Amniotic stem cell (primary cell): ENCODE measurements at places on chromosomes 2 and 18.

DNA sequence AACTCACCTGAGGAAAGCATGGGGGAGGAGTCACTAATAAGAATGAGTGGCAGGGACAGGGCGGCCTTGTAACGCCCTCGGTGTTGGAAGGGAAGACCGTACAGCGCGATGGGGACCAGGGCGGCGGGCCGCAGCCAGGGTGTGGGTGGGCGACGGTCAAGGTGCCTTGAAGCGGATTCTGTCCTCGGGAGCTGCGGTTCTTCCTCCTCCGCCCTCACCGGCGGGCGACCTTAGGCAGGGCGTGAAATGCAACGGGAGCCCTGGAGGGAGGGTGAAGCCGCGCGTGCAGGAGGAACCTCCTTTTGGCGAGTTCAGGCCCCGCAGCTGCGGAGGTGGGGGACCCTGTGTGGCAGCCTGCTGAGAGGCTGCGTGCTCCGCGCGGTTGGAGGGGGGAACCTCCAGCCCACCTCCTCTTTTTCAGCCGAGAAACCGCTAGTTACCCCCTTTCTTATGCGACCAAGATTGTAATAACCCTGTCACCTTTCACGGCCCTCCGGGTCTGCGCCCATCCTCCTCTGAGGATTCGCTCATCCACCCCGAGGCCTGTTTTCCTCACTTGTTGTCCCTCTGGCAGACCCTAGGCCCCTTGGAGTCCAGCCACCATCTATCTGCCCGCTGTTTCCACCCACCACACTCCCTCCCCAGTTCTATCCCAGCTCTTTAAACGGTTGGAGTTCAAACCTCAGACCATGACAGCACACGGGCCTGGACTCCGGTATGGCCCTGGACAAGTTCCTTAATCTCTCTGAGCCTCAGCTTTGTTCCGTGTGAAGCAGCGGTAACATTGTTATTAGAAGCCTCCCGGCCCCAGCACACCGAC lies 823 bp upstream of the RNU2-63P start:
- no peak for DNase-seq

DNA sequence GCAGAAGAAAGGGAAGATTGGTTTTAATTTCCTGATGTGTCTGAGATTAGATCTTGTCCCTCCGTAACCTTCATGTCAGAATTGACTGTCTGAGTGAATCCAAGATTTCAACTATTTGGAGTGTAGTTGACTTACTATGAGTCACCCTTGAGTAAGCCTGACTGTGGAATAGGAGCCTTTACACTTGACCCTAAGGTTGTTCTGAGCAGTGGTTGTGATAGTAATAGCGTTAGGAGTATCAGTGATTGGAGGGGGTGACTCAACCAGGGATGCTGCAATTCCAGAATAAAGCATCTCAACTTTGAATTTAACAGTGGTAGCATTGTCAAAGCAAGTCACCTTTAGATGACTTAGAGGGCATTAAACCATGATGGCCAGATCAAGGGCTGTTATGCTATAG lies 979.5 kb upstream of the FAM98A start:
- no peak for DNase-seq

GRCh38 chr2:6355886-6356761 lies 509.6 kb downstream of the CMPK2 start:
- DNase-seq: no peak

DNA sequence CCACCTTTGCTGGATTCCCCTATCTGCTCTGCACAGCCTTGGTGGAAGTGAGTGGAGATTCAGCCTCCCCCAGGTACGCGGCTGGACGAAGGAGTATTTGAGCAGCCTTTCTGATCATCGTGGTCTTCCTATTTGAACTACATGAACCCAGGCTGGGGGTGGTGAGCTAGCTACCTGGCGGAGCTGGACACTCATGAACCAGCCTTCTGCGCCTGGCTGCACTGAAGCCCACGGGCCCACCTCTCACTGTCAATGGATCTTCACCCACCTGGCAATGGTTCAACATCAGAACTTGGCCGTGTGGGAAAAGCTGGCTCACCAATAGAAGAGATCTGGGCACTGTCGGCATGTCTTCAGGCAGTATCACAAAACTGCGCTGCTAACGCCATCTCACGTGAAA lies 35.4 kb downstream of the ANKMY1 start:
- DNase-seq: no peak

DNA sequence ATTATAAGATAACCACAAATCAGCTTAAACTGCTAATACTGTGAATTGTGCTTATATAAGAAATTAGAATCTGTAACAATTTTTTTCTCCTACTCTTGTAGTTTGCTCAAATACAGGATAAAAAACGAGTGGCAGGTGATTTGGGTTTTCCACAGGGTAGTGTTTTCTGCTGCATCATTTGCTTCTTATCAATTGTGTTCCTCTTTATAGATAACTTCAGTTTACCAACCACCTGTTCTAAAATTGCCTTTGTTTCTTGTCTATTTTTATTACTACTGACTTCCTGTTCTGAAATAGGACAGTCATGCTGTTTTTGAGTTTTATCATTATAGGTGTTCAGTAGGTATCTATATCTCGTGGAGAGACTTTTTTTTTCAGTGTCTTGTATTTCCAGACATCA lies 56.9 kb downstream of the MFSD6 start:
- DNase-seq: no peak

DNA sequence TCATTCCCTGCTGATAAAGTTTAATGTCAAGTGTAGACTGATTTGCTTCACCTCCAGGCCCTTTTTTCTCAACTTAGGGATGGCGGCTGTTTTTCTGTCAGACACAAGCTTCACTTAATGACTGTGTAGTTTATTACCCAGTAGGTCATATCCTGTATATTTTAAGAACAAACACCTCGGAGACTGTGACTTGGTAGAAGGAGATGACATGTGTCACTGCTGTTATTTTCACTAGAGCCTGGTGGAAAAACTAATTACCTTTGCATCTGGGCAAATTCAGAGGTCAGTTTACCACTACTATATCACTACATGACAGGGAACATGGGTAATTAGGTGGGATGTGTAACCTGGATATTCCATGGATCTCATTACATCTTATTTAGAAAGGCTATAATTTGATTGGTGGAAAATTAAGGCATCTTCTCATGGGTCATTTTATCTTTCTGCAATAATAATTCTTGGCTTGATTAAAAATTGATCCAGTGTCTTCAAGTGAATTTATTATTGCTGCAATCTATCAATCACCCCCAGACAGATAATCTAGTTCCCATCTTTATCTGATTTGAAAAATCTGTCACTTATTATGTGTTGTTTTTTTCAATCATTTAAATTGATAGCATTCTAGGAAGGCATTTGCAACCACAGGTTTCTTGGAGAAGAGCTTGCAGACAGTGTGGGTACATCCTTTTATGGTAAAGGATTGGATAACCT lies 353.8 kb upstream of the SPRED2 start:
- no peak for DNase-seq

DNA sequence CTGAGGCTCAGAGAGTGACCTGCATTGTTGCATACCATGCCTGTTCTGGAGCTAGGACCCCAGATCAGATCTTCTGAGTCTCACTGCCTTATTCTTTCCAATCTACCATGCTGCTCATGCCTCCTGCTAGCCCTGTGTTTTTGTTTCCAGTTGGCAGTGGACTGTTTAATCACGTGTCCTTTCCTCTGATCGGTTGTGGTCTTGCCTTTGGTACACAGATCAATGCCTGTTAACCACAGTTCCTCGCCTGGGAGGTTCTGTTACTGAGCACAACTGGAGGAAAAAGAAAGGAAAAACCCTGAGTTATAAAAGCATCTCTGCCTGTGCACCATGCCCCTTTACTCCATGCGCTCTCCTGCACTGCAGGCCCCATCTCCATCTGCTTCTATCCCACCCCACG lies 329.1 kb downstream of the SETBP1 start:
- DNase-seq: no peak

DNA sequence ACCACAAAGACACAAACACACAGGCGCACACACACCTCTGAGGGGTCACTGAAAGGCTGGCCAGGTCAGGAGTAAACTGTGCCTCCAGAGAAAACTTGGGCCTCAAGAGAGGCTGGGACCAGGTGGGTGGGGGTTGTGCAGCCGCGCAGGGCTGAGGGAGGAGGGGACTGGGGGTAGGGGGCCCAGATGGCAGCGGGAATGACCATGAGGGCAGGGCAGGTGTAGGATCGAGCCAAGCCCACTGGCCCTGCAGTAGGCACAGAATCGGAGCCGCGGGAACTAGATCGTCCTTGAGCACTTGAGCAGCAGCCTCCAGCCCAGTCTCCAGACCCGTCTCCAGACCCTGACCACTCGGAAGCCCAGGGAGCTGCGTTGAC lies 36.8 kb downstream of the ANKMY1 start:
- no peak for DNase-seq

DNA sequence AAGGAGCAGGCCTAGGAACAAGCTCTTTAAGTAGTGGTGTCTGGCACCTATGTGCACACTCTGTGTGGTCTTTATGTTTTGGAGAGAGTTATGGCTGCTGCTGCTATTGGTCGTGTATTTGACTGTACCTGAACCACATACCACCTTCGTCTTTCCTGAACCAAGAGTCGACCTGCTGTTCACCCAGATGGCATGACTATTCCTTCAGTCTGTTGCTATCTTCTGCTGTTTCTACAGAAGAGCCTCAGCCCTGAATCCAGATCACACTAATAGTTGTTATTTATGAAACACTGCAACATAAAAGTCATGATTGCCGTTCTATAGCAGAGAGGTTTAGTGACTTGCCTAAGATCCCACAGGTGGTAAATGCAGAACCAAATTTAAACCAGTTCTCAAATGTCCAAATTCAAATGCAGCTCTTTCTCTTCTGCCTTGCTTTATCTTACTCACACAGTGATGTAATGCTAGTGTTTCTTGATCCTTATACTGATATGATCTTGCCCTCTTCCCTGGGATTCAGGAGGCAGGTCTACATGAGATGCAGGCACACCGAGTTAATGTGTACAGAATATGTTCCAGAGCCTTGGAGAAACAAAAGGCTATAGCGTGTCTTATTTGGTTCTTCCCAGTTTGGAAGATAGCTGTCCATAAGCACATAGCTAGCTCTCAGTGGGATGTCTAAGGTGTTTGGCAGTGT lies 122.1 kb upstream of the FOSL2 start:
- DNase-seq: no peak

- DNase-seq: no peak
Observed at GRCh38 chr2:190843890-190844699, 36.5 kb upstream of the GLS start.

DNA sequence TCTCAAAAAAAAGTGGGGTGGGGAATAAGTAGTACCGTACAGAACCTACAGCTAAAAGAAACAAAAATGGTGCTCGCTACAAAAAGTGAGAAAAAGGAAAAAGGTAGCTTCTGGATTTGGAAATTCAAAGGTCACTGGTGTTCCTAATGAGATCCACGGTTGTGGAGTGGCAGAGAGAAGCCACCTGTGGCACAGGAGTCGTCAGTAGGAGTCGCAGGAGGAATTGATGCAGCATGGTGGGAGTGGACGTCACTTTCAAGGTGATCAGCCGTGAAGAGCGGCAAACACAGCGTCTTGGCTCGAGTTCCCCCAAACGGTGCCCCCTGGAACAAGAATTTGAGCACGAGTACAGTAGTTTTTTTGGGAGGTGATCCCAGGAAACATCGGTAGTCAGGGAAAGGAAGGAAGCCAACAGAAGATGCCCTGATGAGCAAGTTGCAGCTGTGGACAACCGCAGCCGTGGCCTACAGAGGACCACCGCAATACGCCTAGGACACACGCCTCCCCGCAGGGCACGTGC lies 1.4 kb upstream of the TTL start:
- DNase-seq: no peak

GRCh38 chr2:146317959-146318358 lies 1526.9 kb upstream of the ACVR2A start:
- no peak for DNase-seq

DNA sequence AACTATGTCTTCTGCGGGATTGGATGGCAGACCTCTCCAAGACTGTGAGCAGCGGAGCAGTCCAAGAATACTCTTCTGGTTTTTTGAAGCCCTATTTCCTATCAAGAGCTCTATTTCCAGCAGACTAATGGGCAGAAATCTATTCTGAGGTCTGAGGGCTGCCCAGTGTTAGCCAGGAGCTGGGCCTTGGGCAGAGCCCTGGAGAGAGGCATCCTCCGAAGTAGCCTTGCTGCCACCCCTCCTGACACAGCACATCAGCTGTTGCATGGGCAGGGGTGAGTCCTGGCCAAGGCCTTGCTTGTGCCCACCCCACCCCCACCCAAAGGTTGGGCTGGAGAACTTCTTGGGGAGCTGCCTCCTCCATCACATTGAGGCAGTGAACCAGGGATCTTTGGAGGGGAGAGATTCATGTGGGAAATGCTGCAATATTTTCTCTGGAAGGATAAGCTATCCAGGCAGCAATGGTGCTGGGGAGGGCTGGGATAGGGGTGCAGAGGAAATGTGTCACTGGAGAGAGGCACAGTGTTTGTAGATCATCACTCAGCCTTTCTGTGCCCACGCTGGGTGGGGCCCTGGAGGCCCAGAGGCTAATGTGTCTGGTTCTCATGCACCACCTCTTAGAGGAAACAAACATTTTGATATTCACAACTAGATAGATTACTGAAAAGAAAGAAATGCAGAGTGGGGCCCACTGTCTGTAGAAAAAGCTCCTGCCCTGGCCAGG lies 104.7 kb downstream of the VSNL1 start:
- DNase-seq: no peak

DNA sequence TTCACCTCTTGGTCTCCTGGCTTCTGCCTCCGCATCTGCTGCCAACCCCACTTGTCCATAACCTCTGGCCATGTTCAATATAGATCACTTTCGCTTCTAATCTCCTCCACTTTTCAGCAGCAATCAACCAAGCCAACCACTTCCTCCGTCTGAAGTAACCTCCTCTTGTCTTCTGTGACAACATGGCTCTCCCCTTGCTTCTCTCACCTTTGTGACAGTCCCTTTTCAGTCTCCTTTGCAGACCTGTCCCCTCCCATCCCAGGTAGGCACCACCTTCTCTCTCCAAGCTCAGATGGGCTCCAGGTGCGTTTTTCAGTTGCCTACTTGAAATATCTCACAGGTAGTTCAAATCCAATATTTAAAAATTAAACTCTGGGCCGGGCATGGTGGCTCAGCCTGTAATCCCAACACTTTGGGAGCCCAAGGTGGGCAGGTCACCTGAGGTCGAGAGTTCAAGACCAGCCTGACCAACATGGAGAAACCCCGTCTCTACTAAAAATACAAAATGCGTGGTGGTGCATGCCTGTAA lies 4.7 kb upstream of the PSD4 start:
- DNase-seq: no peak

DNA sequence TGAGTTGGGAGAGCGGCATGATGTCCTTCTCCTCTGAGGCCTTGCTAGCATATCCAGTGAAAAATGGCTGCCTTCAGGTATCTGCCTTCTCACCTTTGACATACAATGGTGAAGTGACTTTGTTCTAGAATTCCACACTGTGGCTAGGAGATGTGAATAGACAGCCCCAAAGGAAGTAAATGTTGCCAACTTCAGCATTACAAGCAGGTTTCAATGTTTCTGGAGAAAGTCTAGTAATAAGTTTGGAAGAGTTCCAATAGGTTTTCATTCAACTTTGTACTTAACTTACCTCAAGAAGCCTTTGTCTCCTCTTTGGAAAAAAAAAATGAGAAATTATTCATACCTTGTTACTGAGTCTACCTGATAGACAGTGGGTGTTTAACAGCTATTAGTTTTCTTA lies 421.3 kb upstream of the MMADHC start:
- DNase-seq: no peak
